Trophoblast cell (in vitro differentiated cells and primary cell): ENCODE measurements at places on chromosomes 11 and 22.
A peak's percentile ranks its signal among the peaks of the same experiment; 100 is the strongest.

GRCh38 chr22:32579529-32580220 lies 105.1 kb downstream of the FBXO7 start:
- peak; percentile 20 for DNase-seq

DNA sequence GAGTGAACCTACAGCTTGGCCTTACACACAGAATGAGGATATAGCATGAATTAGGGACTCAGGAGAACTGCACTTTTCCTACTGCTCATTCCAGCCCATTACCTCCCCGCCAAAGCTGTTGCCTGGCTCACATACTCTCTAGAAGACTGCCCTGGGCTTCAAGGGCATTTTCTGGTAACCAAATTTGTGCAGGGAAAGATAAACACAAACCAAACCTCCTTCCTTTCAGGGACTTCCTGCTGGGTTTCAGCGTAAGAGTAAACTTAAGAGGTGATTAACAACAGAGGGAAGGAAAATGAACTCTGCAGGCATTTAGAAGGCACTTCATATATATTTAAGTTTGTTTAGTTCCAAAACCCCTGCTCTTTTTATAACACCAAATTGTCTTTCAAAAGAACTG lies 194.9 kb downstream of the SWAP70 start:
- no peak for DNase-seq

DNA sequence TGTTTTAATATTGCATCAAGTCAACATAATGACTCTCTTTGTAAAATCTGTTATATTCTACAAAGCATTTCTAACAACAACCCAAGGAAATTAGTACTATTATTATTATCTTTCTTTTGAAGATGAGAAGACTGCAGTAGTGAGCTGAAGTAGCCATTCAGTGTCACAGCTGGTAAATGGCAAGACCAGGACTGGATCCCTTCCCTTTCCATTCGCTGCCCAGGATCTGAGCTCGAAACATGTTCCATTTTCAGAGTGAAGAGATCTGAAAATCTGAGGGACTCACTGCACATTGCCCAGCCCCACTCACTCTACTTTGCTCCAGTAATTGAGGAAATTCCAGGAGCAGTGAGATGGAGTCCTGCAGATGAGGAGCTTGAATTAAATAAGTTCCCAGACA lies 240.0 kb upstream of the BLID start:
- no peak for DNase-seq

DNA sequence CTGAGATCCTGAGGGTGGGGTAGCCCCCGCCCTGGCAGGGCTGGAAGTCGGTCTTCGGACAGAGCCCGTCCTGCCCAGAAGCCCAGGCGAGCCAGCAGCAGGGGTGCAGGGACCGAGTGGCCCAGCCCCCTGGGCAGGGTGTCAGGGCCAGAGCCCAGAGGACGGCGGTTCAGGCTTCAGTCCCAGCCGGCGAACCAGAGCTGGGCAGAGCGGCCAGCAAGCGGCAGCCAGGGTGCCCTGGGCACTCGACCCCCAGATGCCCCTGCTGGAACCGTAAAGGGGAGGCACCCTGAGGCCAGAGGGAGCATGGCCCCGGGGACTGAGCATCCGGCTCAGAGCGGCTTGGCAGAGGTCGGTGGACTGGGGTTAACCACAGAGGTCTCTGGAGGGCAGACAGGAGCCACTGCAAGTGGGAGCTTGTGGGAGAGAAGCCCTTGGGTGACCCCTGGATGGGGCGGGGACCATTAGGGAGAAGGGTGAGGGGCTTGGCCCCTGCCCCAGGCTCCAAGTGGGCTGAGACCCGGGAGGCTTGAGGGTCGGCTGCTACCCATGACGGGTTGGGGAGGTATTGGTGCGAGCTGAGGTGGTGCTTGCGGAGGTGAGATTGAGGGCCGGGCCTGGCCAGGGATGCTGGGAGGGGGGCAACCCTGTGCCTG lies 15.9 kb downstream of the LSP1 start:
- no peak for DNase-seq

GRCh38 chr11:47510209-47510608 lies 42.7 kb downstream of the CELF1 start:
- DNase-seq, result no peak

DNA sequence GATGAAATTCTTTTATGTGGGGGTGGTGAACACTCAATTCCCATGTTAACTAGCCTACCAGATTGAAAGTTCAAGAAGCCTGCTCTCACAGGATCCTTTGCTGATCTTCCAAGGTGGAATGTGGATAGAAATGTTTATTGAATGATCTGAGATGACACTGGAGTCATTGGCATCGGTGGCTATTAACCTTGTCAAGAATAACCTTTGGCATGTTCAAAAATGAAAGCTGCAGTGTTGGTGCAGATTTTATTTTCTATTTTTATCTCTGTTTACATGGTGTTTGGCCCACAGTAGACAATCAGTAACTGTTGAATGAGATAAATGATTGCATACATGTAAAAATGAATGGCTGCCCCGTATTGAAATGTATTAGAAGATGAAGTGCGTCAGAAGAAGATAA lies 19.0 kb downstream of the MCAM start:
- DNase-seq, result no peak

DNA sequence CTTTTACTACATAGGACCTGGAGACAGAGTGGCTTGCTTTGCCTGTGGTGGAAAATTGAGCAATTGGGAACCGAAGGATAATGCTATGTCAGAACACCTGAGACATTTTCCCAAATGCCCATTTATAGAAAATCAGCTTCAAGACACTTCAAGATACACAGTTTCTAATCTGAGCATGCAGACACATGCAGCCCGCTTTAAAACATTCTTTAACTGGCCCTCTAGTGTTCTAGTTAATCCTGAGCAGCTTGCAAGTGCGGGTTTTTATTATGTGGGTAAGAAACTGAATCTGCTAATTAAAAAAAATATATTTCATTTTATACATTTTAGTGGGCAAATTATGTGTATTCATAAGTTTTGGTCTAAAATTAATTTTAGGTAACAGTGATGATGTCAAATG lies 7.8 kb downstream of the BIRC3 start:
- no peak for DNase-seq

DNA sequence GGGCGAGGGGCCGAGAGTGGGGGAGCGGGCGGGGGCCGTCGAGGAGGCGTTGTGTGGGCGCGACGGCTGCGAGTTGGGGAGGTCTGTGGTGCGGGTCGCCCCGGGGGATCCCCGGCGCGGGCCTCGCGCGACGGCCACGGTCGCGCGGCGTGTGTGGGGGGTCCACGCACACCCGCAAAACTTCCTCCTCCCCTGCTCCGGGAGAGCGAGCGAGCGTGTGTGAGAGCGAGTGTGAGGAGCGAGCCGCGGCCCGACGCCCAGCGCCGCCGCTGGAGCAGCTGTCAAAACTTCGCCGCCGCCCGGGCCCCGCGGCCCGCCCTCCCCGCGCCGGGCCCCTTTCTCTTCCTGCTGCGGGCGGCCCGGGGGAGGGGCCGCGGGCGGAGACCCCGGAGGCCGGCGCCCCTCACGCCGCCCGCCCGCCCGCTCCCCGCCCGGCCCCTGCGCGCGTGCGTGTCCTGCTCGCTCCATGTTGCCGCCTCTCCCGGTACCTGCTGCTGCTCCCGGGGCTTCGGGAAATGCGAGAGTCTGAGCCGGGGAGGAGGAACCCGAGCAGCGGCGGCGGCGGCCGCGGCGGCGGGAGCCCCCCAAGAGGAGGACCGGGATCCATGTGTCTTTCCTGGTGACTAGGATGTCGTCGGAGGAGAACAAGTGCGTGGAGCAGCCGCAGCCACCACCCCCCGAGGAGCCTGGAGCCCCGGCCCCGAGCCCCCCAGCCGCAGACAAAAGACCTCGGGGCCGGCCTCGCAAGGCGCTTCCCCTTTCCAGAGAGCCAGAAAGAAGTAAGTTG lies 9.0 kb upstream of the CCT8L2 start:
- peak; percentile 32 for DNase-seq

DNA sequence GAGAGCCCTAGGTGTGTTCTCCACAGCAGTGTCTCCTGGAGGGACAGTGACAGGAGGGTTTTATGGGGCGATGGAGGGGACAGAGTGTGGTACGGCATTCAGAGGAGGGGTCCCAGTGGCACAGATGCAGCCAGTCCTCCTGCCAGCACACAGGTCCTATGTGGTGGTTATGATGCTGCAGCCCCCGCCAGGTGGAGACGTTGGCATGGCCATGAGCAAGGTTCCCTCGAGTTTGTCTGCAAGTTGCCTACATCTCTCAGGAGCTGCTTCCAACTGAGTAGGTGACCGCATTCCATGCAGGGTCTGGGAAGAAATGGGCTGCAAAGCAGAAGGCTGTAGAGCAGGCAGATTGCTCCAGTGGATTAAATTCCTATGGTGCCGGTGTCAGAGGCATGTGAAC lies 646.0 kb downstream of the TBC1D22A start:
- DNase-seq, result no peak

- DNase-seq, result no peak
Observed at GRCh38 chr11:20363149-20363499, 390 bp upstream of the HTATIP2 start.

- no peak for DNase-seq
Observed at GRCh38 chr11:110910384-110910783, 198.1 kb upstream of the ARHGAP20 start.

DNA sequence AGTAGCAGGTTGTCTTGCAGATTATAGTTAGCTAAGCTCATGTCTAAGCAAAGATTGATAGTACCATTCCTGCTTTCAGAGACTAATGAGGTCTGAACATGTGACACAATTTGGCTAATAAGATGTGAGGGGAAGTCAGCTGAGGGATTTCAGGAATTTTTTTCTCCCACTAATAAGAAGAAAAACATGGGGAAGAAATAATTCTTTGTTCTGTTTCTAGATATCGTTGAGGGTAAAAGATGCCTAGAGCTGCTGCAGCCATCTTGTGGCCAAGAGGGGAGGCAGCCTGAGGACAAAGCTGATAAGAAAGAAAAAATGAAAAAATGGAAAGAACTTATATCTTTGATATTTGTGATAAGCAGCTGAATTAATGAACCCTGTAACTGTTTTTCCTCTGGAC lies 1334.4 kb downstream of the LRRC4C start:
- DNase-seq, result no peak

- no peak for DNase-seq
Observed at GRCh38 chr11:93491973-93492372, 51.2 kb downstream of the SMCO4 start.

DNA sequence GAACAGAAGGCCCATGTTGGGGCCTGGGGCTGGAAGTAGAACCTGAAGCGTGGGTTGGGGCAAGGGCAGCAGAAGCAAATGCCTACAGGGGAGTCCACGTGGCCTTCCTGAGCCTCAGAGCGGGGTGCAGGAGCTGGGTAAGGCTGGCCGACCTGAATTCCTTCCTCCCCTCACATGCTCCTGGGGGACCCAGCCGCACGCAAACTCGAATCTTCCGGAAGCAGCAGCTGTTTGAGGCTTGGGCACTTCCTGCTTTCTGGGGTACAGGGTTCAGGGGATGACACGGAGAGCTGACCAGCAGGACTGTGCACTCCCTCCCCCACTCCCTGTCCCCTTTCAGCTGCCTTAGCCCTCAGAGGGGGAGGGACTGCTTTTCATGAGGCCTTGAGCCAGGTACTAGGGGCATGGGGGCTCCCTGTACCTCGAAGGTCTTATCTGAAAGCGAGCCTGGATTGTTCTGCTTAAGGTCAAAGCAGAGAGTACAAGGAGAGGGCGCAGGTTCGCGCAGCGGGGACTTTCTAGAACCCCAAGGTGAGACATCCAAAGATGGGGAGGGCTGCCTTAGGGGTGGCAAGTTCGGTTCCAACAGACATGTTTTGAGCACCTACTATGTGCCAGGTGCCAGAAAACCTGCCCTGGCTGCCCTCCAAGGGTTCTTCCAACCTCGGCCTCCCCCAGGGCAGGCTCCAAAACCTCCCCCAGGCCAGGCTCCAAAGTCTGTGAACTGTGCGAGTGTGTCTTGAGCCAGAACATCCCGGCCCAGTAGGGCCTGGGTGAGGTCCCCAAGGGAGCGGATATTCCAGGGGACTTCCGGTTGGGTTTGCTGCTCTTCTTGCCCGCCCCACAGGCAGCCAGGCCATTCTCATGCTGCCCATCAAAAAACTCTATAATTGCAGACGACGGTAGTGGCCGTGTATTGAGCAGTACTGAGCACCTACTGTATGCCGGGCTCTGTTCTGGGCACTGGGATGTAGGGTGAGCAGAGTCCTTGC lies 1.7 kb downstream of the NCF4 start:
- DNase-seq, result no peak

DNA sequence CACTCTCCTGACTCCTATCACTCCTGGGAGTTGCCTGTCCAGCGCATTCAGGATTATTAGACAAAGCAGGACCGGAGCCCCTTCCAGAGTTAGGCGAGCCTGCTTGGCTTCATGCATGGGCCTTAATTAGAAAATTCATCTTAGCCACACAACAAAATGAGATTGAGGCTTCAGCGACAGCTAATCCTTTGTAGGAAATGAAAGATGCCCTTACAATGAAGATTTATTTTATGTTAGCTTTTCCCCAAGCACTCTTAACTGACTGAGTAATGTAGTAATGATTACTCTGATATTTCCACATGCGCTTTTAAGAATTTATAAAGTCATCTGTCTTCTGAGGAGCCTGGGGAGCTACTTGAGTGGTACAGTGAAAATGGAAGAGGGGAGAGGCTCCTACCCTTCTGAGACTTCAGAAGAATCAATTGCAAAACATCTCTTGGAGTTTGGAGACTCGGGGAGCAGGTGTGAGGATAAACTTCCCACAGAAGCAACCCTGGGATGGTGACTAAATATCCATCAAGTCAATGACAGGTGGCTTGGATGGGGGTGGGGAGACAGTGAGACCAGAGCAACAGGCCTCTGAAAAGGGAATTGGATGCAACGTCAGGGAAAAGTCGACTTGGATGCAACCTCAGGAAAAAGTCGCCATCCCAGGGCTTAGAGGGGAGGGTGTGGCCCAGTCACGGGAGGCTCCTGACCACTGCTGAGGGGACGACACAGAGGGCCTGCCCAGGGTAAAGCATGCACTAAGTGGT lies 434.5 kb upstream of the B3GAT1 start:
- no peak for DNase-seq

GRCh38 chr22:25169278-25170031 lies 30.2 kb upstream of the CRYBB3 start:
- DNase-seq, result no peak

DNA sequence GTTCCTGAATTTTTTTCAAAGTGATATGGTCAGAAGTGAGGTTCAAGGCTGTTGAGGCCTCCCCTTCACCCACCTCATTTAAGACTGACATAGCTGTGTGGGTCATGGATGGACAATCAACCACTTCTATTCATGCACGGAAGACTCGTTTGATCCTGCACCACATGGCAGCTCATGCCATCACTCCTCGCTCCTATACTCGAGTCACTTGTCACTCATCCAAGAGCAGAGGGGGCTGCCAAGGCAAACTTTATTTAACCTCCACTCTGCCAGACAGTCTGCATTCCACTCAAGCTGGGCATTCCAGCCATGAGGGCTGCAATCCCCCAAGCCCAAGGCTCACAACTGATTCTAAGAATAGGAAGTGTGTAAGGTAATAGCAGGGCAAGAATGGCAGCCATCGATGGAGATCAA lies 34.1 kb downstream of the SNX19 start:
- no peak for DNase-seq

DNA sequence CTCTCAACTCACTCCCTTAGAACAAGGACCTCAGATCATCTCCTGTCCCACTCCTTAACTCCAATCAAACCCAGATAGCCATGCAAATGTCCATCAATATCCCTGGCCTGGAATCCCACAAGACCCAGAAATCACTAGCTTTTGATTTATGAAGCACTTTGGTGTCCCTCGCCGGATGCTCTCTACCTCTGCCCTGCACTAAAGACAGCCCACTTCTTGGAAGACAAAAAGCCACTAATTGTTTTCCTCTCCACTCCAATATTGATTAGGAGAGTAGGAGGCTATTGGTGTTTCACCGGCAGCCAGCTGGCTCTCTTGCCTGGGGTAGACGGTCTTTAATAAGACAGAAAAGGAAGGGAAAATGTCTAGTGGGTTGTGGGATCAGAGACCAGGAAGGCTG lies 221.2 kb downstream of the BUD13 start:
- no peak for DNase-seq
